ENCODE measurements at places on chromosomes 12 and 14.

DNA sequence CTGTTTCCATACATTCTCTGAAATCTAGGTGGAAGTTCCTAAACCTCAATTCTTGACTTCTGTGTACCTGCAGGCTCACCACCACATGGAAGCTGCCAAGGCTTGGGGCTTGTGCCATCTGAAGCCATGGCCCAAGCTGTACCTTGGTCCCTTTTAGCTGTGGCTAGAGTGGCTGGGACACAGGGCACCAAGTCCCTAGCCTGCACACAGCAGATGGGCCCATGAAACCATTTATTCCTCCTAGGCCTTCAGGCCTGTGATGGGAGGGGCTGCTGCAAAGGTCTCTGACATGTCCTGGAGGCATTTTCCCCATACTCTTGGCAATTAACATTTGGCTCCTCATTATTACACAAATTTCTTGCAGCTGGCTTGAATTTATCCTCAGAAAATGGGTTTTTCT, 40.0 kb upstream of the COCH start:
- DNase-seq = no peak

DNA sequence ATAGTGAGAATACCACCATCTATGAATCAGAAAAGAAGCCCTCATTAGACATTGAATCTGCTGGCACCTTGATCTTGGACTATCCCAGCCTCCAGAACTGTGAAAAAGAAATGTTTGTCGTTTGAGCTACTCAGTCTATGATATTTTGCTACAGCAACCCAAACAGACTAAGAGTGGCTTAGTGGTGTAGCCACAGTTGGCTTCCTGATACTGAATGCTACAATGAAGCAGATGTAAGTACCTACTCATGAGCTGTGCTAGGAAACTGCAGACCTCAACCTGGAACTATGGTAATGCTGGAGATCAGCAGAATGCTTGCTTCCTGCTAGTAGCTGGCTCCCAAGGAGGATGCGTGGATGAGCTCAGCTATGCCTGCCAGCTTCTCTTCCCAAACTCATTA, 268.6 kb upstream of the CRY1 start:
- DNase-seq = no peak

DNA sequence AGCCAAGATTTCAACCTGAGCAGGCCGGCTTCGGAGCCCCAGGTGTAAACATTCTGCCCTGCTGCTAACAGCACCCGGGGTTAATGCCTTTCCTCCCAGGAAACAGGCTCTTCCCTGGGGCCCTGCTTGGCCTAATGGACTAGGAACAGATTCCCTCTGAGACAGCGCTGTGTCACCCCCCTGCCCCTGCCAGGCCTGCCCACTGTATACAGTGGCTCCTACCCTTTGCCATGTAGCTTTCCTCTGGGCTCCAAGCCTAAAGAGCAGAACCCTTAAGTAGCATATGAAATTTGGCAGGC, 28.3 kb upstream of the BCDIN3D start:
- no peak for DNase-seq

DNA sequence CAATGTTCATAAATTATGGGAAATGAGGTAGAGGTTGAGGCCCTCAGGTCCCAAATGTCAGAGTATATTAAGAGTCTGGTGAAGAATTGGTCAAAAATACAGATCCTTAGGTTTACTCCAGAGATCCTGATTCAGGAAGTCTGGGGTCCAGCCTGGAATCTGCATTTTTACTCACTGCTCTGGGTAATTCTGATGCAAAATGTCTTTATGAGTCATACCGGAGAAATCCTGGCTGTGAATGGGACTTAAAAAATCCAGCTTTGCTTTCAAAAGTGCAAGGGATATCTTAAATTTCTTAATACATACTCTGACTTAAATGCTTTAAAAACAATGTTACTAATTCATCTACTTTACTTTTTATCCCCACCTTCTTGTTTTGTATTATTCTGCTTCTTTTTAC, 74.5 kb downstream of the FERMT2 start:
- DNase-seq = no peak

- no peak for DNase-seq
Measured at GRCh38 chr12:7628381-7628961, 37.2 kb downstream of the APOBEC1 start.

DNA sequence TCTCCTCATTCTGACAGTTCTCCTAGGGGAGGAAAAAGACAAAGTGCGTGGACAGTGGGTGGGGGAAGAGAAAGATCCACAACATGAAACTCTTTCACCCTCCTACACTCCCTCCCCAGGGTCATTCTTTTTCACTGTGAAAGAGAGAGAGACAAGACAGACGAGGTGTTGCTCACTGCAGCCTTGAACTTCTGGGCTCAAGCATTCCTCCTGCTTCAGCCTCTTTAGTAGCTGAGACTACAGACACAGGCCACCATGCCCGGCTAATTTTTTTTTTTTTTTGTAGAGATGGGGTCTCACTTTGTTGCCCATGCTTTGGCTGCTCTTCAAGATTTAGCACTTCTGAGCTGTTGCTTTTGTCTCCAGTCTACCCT, 2.7 kb downstream of the GPX2 start:
- DNase-seq = no peak

- no peak for DNase-seq
Measured at GRCh38 chr12:15650399-15651128, 138.6 kb downstream of the EPS8 start.

GRCh38 chr14:24080142-24080530, 8.8 kb downstream of the CPNE6 start:
- no peak for DNase-seq

DNA sequence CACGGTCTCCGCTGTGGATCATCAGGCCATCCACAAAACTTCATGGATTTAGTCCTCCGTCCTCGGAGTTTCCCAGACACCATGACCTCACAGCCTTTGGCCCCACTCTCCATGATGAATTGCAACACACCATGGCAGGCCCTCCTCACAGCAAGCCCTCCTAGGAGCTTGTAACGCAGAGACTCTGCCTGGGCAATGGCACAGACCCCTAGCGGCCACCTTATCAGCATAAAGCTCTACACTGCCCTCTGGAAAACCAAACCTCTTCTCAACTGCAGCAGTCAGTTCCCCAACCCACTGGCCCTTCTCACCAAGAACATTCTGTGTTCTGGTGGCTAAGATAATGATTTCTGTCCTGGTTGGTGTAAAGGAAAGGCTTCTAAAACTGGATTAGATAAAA, 238.4 kb upstream of the USP15 start:
- DNase-seq = no peak

DNA sequence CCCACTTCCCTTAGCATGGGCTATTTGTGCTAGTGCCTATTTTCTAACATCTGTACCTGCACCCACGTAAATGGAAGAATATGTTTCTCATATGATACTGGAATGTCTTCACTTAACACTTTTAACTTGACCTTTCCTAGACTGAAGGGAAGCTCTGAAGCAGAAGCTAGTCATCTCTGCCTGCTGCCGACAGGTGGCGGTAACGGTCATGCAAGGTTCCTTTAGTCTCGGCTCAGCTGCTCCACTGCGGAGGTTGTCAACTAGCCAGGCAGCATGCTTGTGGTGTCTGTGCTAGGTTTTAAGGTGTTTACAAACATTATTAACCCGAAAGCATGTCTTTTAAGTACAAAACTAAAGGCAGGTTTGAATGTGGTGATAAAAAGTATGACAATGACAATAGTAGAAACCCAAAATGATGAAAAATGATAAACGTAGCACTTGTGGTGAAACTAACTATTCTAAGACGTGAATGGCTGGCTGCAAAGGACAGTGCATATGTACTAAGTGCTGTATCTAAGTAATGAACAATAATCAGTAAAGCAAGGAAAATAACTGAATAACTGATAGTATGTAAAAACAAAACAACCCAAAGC, 117.2 kb downstream of the GRIN2B start:
- DNase-seq = peak; percentile 6

GRCh38 chr12:124386059-124386458, 91.2 kb downstream of the RFLNA start:
- DNase-seq = no peak

DNA sequence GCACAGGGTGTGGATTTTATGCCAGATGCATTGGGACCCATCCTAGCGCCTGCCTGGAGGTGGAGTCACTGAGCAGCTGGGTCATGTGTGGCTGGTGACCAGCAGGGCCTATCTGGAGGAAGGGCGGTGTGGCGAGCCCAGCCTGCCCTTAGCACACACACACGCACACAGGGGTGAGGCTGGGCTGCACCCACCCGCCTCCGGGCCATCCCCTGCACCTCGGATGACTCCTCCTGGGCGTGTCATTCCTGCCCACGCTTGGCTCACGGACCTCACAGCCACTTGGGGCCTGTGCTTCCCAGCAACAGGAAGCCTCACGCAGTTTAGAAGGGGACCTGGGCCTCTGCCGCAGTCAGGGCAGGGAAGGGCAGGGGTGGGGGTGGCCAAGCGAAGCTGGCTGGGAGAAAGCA, 36.2 kb upstream of the FZD10 start:
- no peak for DNase-seq

GRCh38 chr12:62214846-62215245, 45.4 kb upstream of the USP15 start:
- DNase-seq = no peak

- no peak for DNase-seq
Measured at GRCh38 chr12:27645671-27646070, 50.6 kb upstream of the REP15 start.

DNA sequence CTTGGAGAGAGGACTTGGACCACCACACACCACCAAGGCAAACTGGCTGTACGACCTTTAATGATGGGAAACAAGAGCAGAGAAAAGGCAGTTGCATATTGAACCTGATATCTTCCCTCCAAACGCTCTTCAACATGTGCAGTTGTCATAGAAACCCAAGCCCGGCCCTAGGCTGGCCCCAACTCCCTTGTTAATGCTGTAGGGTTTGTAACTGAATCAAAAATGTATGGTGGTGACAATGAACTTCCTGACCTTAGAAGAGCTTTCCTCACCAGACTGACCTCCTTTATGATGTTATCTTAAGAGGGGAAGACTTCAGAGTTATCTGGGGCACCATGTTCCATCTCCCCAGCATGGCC, 12.3 kb downstream of the APOLD1 start:
- no peak for DNase-seq

DNA sequence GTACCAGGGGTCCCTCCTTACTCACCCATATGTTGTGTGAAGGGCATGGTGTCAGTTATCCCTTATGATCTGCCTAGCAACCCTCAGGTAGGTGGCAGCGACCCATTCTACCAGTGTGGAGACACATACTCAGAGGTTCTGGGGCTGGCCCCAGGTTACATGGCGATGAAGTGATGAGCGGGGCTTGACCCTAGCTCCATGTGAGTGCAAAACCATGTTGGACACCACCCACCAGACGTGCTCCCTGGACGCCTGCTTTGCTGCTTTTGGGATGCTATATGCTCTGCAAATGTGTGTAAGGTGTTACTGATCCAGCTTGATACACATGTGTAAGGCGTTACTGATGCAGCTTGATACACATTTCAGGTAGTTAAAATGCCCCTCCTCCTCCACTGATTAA, 33.3 kb downstream of the EP400 start:
- no peak for DNase-seq

- DNase-seq = no peak
Measured at GRCh38 chr14:105945896-105946295, 419.5 kb downstream of the TMEM121 start.

- DNase-seq = no peak
Measured at GRCh38 chr12:74171478-74171909, 366.1 kb upstream of the ATXN7L3B start.

GRCh38 chr12:3950714-3951320, 77.6 kb upstream of the PARP11 start:
- DNase-seq = no peak

- DNase-seq = no peak
Measured at GRCh38 chr12:49455501-49455900, 83.3 kb upstream of the KCNH3 start.

GRCh38 chr14:94051115-94051514, 25.0 kb downstream of the OTUB2 start:
- no peak for DNase-seq

GRCh38 chr14:95830386-95830785, 46.2 kb upstream of the TUNAR start:
- DNase-seq = no peak

DNA sequence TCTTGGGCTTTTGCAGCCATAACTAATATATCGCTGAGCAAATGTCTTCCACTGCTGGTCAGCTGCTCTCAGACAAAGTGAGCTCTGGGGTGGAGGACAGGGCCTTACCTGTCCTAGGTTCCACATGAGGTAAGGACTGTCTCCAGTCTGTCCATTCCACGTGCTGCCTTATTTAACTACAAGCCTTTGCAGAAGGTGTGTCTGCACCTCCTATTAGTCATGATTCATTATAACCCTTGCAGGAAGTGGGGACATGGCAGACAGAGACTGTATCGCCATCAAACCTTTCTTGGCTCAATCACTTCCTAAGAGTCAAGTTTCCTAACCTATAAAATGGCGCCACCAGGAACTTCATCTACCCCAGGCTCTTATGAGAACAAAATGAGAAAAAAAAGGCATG, 46.9 kb downstream of the SLC25A47 start:
- no peak for DNase-seq

DNA sequence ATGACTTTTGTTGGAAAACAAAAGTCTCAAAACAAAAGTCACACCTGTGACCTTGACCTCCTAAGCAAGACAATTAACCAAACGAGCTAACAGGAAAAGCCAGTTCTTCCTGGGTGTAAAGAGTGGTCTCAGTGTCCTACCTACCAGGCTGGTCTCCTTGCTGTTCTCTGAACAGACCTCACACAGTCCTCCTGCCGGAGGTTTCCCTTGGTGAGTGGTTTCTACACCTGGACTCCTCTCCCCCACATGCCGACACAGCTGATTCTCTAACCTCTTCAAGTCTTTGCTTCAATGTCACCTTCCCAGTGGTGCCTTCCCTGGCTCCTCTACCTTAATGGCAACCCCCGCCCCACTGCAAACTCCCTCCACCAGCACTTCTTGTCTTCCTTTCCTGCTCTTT, 238.6 kb downstream of the ZFP36L1 start:
- DNase-seq = no peak

- DNase-seq = no peak
Measured at GRCh38 chr14:94111276-94112095, 950 bp downstream of the IFI27 start.

GRCh38 chr12:79689477-79690141, 1.2 kb downstream of the PAWR start:
- DNase-seq = no peak

DNA sequence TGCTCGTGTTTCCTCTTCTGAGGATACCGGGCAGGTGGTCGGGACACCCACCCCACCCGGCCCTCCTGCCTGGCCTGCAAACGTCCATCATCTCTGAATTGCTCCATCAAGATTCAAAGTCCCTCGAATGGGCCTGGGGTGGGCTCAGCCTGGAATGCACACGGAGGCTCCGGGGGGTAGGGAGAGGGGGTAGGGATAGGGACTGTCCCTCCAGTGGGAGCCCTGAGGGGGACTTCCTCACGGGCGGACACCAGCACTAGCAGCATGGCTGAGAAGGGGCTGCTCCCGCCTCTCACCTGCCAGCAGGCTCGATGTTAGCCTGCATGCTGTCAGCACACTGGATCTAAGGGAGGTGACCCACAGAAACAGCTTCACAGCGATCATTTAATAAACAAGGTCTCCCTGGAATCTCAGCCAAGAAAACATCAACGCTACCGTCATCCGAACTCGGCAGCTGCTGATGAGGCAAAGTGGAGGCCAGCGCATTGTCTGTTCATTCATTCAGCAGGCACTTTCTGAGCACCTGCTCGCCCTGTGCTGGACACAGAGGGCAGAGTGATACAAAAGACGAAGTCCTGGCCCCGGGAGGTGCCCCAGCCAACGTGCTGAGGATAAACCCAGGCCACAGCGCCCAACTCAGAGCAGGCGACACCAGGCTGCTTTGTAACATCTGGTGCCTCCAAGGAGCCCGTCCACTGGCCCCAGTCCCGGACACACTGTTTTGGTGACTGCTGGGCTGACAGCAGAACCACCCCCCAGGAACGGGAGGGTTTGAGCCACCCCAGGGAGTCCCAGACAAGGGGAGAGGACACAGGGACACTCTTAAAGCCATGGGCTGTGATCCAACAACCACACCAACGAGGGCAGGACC, 6.3 kb downstream of the TMEM179 start:
- DNase-seq = no peak

Measured in activated T-helper 1 cell treated with anti-CD3 and anti-CD28 coated beads, Interleukin-2, amount 50 U/mL, for 16 hours (primary cell).